ENCODE measurements at places on chromosomes 3 and 15.

DNA sequence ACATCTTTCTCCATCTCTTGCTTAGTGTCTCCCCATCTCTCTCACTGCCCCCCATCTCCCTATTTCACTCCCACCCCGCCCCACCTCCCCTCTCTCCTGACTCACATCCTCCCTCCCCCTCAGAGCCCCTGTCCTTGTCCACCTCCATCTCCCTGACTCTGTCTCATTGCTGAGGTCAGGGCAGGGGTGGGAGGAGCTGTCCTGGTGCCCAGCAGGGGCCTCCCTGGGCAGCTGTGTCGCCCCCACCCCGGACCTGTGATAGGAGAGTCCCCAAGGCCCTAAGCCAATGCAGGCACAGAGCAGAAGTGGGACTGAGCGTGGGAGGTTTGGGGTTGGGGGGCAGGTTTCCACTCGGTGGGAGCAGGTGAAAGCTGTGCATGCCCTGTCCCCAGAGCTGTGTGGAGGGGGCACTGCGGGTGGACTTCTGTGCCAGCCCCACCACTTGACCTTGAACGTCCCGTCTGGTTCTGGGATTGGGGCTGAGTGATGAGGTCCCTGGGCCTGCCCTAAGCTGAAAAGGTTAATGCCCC lies 210.8 kb downstream of the TBC1D2B start:
- DNase-seq = no peak

- DNase-seq = no peak
Measured at GRCh38 chr3:148757238-148758215, 59.8 kb downstream of the AGTR1 start.

- no peak for DNase-seq
Measured at GRCh38 chr15:25543196-25543595, 104.4 kb upstream of the UBE3A start.

DNA sequence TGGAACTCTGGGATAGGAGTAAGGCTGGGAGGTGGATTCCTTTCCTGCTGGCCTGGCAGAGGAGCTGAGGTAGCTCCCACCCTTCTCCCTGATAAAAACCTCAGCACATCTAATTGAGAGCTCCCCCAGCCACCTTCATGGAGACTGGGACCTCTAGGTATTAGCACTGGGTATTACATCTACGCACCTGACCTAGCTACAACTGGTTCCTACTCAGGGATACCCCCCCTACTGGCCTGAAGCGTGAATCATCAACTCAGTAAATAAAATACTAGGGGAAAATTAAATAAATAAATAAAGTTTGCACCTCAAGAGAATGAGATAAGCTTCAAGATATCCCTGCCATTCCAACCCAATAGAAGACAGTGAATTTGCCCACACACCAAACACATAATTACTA lies 140.4 kb downstream of the NEK10 start:
- no peak for DNase-seq

GRCh38 chr3:72679540-72680198 lies 168.6 kb downstream of the SHQ1 start:
- DNase-seq = no peak

- no peak for DNase-seq
Measured at GRCh38 chr3:123320221-123320620, 118.5 kb downstream of the SEC22A start.

GRCh38 chr3:69059688-69060087 lies 7.6 kb upstream of the TMF1 start:
- DNase-seq = no peak

- DNase-seq = no peak
Measured at GRCh38 chr3:138950701-138951100, 3.7 kb downstream of the FOXL2NB start.

DNA sequence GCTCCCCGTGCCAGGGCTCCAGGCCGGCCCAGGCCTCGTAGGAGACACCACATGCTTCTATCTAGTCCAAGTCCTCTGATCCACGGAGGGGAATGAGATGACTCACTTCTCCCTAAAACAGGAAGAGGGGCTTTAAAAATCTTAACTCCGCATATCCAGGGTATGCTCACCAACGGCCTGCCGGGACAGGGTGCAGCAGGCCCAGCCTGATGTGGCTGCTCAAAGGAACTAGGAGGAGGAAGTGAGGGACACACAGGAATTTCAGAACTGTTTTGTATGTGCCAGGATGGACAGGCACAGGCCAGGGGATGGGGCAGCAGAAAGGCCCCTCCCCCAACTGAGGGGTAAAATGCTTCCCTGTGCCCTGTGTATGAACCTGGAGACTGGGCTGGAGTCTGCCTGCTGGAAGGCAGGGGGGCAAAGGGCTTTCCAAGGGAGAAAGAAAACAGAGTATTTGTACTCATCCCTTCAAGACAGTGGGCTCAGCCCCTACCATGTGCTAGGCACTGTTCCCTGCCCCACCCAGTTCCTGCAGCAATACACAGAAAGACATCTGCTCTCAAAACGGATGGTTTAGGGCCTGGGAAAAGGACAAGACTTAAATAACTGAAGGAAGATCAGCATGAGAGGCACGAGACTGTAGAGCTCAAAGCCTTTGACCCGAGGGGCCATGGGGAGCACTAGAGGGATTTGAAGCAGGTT lies 22.1 kb downstream of the CHDH start:
- no peak for DNase-seq

- DNase-seq = no peak
Measured at GRCh38 chr3:14284694-14285547, 106.3 kb downstream of the LSM3 start.

GRCh38 chr3:140290105-140290504 lies 355.1 kb downstream of the CLSTN2 start:
- DNase-seq = no peak

DNA sequence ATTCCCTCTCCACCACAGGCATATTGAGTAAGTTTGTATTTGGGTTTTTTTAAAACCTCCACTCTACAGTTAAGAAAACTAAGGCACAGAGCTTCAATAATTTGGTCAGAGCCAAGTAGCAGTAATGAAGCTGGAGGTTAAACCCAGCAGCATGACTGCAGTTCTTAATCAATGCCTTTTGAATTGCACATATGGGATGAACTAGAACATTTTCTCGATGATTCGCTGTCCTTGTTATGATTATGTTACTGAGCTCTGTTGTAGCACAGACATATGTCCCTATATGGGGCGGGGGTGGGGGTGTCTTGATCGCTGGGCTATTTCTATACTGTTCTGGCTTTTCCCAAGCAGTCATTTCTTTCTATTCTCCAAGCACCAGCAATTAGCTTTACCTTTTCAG lies 1.6 kb upstream of the CCR5 start:
- DNase-seq = no peak

DNA sequence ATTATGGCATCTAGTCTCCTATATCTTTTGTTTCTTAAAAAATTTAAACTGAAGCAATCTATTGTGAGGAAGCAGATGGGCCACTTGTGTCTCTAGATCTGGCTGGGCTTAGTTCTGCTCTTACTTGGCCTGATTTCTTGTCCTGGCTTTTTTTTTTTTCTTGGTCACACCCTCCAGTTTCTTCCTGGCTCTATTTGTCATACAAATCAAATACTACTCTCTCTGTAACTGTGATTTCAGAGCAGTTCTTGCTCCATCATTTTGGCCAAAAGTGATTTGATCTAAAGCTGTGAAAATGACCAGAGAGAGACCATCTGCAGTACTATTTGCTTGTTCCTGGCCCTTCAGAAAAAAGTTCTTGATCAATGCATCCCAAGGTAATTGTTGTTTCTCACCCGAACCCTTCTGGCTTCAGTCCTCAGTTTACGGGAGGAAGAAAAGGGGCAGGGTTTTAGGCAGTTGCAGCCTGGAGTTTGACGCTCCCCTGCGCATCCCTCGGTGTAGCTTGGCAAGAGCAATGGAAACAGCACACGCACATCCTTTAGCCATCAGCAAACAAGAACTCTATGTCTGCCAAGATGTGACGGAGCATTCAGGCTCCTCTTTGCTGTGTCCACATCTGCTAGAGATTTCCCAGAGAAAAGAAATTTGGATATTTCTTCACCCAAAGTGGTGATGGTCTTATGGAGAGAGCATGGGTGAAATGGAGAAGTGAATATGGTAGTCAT lies 31.6 kb downstream of the CHST2 start:
- no peak for DNase-seq

DNA sequence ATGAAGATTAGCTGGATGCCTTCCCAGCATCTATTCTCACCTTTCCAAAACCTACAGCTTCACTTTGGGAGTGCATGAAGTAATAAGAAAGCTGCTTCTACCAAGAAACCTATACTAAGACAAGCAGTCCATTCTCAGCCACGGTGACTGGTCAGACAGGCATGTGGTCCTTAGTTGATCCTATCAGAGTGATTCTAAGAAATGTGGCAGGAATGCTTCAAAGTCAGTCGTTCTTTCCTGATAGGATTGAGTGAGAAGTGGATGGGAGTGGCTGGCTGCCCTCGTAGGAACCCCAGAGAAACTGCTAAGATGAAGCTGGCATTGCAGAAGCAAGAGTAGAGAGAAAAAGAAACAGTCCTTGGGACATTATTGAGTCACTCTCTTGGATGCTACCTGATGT lies 16.6 kb downstream of the FOXB1 start:
- DNase-seq = no peak

- DNase-seq = no peak
Measured at GRCh38 chr3:180408654-180409053, 193.3 kb upstream of the TTC14 start.

GRCh38 chr15:41804916-41805666 lies 22.8 kb upstream of the JMJD7 start:
- no peak for DNase-seq

- DNase-seq = no peak
Measured at GRCh38 chr3:115659253-115660220, 36.2 kb downstream of the GAP43 start.

DNA sequence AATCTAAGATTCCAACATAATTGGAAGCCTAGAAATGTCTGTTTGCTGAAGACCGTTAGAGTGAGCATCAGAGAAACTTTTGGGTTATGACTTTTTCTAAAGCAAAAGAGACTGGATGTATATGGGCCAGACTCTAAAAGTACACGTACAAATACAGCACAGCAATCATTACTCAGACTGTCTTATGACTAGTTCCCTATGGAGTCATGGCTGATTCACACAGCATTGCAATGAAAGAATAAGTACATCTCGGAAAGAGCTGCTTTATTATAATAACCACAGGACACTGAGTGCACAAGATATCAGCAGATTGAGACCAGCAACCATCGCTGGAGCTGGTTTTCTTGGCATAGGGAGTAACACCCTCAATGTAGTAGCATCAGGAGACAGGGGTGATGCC lies 618.6 kb downstream of the NLGN1 start:
- DNase-seq = no peak

DNA sequence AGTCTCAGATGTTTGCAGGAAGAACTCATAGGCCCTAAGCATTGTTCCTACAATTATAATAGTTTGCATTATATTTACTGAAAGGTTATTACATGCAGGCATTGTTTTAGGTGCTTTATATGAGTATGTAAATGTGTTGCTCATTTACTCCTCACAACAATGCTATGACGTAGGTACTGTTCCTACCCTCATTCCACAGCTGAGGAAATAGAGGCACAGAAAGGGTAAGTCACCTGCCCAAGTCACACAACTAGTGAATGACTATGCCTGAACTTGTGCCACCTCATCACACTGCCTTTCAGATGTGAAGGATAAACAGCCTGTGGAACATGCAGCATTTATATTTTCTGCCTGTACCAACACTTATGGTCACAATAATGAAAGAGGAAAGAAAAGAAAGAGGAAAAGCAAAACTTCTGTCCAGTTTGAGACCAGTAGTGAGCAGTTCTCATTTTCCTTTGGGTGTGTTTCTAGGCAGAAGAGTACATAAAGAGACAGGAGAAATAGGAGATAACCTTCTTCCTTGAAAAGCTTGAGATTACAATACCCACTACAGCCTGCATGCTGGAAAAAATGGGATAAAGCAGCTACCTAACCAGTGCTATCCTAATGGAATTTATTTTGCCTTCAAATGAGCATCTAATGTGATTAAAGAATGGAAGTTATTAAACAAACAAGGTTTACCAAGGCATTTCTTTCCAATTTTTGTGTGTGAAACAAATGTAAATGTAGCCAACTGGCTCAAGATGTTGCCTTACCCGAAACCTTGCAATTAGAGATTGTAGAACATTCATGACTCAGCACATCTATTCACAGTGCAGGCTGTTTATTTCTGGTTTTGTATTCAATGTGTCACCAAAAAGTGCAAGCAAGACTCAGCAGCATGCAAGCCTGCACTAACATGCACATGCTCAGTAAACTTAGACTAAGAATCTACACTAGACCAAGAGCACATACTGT lies 20.5 kb upstream of the ENTPD3 start:
- DNase-seq = no peak

GRCh38 chr3:174777813-174778212 lies 81.3 kb upstream of the NAALADL2 start:
- DNase-seq = no peak

DNA sequence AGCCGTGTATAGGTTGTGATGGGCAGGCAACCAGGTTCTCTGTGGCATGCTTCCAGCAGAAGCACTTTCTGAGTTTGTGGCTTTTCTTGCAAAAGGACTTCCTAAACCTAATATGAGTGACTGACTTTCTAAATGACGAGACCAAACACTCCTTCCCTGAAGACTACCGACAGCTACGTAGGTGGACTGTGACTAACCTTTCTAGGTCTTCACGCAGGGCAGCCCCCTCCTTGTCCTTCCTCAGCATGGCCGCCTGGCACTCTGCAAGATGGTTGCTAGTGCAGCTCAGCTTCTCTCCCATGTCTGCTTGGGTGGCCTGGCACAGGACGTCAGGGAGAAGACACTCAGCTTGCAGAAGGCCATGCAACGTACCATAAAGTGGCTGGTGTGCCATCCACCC lies 20.9 kb downstream of the CXCR6 start:
- DNase-seq = no peak

GRCh38 chr3:194869482-194870169 lies 183.9 kb downstream of the FAM43A start:
- DNase-seq = no peak
